ENCODE measurements at places on chromosomes 3 and 15.

- DNase-seq, result no peak
These were observed 436.9 kb upstream of the C2CD4B start for GRCh38 chr15:62601777-62602545.

- DNase-seq, result no peak
These were observed 41.4 kb downstream of the COL6A6 start for GRCh38 chr3:130558366-130558765.

DNA sequence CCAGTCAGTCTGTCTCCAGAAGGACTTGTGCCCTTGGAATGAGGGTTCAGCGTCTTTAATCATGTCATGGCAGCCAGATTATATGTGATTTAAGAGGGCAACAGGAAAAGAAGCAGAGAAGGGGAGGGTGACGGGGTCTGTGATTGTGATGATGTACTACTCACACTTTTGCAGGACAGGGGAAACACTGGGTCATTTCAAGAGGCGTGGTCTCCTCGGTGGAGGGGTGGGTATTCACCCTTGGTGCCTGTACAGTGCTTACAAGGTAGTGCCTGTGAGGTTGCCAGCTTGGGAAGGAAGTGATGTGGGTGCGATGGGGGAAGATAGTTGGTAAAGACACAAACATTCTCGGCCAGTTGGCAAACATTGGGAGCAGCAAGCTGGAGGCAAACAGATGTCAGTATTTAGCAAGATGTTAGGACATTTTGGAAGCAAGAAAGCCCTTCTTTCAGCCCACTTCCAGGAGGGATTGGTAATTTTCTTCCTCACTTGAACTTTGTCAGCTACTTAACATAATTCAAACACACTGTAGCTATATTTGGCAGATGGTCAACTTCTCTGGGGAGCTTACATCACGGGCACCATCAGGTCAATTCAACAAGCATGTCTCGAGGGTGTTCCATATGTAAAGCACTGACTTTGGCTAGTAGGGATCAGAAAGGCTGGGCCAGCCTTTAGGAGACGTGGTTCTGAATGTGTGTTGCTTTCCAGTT, 71.4 kb upstream of the ROPN1 start:
- no peak for DNase-seq

- DNase-seq, result peak; percentile 30
These were observed 191.7 kb downstream of the GOLGA6L6 start for GRCh38 chr15:20349774-20350498.

GRCh38 chr3:24310887-24311286, 183.8 kb downstream of the THRB start:
- DNase-seq, result no peak

DNA sequence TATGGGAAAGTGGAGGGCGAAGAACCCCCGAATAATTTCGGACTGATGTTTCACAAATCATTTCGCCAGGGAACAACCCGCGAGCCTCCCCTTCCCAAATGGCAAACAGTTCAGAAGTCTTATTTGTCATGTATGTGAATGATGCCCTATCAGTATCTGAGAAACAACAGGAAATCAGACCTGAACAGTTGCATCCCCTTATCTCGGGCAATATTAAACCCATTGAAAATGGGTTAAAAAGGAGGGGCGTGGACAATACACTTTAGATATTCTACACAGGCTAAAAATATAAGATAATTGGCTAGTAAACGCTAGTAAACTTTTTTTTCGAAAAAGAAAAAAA, 1003.3 kb upstream of the NR2F2 start:
- no peak for DNase-seq

DNA sequence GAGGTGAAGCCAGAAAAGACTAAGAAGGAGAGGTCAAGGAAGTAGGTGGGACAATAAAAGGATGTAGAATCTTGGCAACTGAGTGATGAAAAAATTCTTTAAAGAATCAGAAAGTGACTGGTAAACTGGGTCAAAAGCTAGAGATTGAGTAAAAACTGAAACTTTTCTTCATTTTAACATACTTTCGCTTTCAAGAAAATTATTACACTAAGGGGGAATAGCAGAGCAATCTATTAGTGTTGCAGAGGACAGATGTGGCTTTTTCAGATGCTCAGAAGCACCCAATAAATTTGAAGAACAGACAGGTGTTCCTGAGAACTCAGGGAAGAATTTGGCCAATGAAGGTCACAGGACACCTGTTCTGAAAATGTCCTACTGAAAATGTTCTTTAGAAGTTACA, 805.4 kb upstream of the ALCAM start:
- DNase-seq, result no peak

- DNase-seq, result no peak
These were observed 68.9 kb downstream of the NPTN start for GRCh38 chr15:73564255-73564654.

GRCh38 chr15:38307251-38307650, 54.6 kb downstream of the SPRED1 start:
- no peak for DNase-seq

DNA sequence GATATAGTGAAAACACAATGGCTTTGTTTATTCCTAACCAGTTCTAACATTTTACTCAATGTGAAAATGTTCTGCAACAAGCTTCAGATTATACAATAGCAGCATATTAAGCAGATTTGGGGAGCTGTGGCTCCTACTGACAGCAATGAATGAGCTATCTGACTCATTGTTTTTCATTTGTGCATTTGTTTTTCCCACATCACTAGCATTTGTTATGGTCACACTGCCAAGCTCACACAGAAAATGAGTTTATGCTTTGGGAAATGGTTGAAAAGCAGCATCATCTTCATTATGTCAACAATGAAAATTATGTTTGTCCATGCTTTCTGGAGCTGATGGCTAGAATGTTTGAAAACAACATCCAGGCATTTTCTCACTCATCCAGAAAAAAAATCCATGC, 53.5 kb downstream of the ZPLD1 start:
- no peak for DNase-seq

DNA sequence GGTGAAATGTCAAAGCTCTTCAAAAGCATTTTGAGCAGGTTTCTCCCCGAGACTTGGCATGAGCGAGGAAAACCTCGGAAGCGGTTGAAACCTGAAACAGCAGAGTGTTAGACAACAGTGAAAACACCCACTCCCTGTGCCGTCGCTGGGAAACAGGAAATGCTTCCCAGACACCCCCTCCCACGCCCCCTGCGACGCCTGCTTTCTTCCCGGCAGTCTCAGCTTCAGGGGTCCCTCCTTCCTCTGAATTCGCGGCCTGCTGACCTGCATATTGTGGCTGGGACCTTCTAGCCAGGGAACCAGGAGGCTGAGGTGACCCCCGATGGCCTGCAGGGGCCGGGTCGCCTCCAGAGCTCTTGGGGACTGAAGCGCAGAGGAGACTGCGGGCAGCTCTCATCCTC, 250.6 kb upstream of the LYSMD4 start:
- DNase-seq, result no peak

DNA sequence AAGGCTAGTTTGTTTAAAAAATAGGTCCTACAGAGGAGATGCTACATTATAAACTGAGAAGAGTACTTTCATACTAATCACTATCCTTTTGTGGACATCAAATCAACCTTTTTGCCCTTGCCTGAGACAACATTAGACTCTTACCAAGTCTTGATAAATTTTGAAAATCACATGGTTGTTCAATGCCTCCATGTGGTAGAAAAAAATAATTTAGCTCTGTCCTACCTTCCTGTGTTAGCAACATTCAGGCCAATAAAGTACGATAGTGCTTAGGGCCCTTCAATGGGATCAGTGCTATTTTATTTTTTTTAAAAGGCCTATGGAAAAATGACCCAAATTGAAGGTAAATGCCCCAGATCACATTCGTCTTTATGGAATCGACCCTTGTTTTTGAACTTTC, 5.0 kb upstream of the UBE2E1 start:
- DNase-seq, result no peak

GRCh38 chr15:59924812-59925522, 79.1 kb upstream of the FOXB1 start:
- no peak for DNase-seq

Data from GM10248 (cell line).